ENCODE measurements at places on chromosomes 12 and 14. TPM values are rescaled to one million over a fixed set of nuclear protein-coding genes. Genes with fewer than 3 reads are reported as not detected.

The CDK4 gene
- 47.0 TPM for total RNA-seq

GRCh38 chr12:10716704-10717315 lies 6.3 kb downstream of the YBX3 start:
- H3K27me3 ChIP-seq = no peaks in the 10 kb centered on the region
- no peaks in the 10 kb centered on the region for H3K36me3 ChIP-seq
- H3K4me3 ChIP-seq = no peak overlapping the region
- H3K4me1 ChIP-seq = peaks cover 43% of the 10 kb centered on the region
- H3K27ac ChIP-seq = peak overlapping the region; percentile 69

The CHURC1 gene
- 53.5 TPM for total RNA-seq

The ESPL1 gene
- total RNA-seq = 24.5 TPM

DNA sequence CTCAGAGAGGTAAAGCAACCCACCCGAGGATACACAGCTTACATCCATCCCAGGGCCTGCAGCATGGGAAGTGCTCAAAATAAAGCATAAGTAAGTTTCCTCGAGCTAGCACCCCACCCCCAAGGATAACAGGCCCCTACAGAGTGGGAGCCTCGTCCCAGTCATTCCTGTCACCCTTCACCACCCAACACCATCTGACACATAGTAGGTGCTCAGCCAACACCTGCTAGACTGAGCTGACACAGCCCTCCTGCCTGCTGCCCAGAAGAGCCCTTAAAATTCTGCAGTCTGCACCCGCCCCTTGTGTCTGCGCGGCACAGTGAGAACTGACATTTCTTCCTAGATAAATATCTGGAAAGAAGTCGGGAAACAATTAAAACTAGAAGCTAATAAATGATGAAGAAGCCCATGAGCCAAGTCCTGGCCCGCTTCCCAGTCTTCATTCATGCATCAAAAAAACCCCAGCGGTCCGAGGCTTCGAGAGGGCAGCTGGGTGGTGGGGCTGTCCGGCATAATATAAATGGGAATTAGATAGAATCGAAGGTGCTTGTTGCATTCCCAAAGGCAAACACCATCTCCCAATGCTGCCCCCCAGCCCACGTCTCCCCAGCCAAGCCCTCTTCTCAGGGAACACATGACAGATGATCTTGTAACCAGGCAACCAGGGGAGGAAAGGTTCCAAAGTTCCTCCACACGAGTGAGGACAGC lies 76.2 kb downstream of the BCL11B start:
- no peaks in the 10 kb centered on the region for H3K36me3 ChIP-seq
- no peaks in the 10 kb centered on the region for H3K27me3 ChIP-seq
- no peak overlapping the region for H3K4me3 ChIP-seq
- no peak for DNase-seq
- H3K27ac ChIP-seq = no peak overlapping the region
- H3K4me1 ChIP-seq = peaks cover 4% of the 10 kb centered on the region

The RD3L gene
- total RNA-seq = not detected

GRCh38 chr12:96995861-96996260 lies 88.8 kb downstream of the NEDD1 start:
- no peak overlapping the region for H3K27ac ChIP-seq
- H3K36me3 ChIP-seq = no peaks in the 10 kb centered on the region
- no peaks in the 10 kb centered on the region for H3K27me3 ChIP-seq
- no peak for DNase-seq
- no peak overlapping the region for H3K4me3 ChIP-seq

The HOMEZ gene
- total RNA-seq = 31.7 TPM

DNA sequence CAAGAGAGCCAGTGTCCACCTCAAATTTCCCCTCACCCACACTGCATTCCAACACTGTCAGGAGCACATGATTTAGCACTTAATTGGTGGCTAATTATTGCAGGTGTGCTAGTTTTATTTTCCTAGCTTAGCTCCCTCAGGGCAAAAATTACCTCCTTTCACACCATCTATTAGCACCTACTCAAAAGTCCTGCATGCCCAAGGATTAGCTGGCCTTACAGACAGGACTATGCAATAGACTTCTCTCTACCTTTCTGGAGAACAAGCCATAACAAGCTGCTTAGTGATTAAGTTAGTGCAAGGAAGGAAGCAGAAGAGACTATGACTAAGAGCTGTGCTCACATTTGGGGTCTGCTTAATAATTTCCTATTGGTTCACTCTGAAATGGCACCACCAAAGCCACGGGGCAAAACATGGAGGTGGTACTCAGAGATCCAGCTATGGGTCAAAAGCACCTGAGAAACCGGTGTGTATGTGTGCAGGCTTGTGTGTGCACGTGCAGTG lies 69.5 kb downstream of the STON2 start:
- no peaks in the 10 kb centered on the region for H3K4me1 ChIP-seq
- H3K36me3 ChIP-seq = no peaks in the 10 kb centered on the region
- DNase-seq = no peak
- no peaks in the 10 kb centered on the region for H3K27me3 ChIP-seq
- H3K4me3 ChIP-seq = no peak overlapping the region
- no peak overlapping the region for H3K27ac ChIP-seq

The RHOJ gene
- total RNA-seq = 18.6 TPM

The COQ10A gene
- 26.9 TPM for total RNA-seq

The OR11H7 gene
- total RNA-seq = not detected

DNA sequence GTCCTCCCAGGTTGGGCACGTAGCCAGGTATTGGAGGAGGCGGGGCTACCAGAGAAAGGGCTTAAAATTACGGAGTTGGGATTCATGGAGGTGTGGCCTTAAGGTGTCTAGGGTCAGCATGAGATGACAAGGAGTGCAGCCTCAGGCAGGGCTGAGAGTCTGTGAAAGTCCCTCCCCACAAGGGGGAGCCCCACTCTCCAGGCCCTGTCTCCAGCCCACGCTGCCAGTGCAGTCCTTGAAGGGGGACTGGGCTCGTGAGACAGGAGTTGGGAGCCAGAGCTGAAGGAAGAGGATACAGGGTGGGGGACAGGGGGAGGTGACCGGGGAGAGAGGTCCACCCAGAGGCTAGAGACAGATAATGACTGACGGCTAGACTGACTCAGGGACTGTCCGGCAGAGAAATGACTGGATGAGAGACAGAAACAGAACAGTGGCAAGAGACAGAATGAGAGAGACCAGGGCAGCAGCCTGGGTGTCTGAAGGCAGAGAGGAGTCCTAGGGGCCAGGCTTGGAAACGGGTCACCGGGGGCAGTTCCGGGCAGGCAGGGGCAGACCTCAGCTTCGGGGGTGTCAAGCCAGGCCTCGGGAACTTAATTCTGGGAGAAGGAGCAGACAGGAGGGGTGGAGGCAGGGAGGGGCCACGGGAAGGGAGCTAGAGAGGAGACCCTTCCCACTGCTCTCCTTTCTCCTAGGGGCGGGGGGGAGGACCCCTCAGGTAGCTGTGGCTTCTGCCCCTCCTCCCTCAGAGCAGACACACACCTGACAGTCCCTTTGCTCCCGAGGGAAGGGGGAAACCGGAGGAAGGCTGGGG lies 970 bp downstream of the CDH24 start:
- H3K4me3 ChIP-seq = no peak overlapping the region
- H3K27me3 ChIP-seq = no peaks in the 10 kb centered on the region
- H3K27ac ChIP-seq = no peak overlapping the region
- no peaks in the 10 kb centered on the region for H3K36me3 ChIP-seq
- peaks cover 10% of the 10 kb centered on the region for H3K4me1 ChIP-seq
- DNase-seq = peak; percentile 71

- H3K27me3 ChIP-seq = no peaks in the 10 kb centered on the region
- H3K36me3 ChIP-seq = no peaks in the 10 kb centered on the region
- H3K4me3 ChIP-seq = no peak overlapping the region
- H3K4me1 ChIP-seq = peaks cover 35% of the 10 kb centered on the region
- peak overlapping the region; percentile 51 for H3K27ac ChIP-seq
- no peak for DNase-seq
Observed at GRCh38 chr14:103879118-103879569, 31.8 kb upstream of the PPP1R13B start.

DNA sequence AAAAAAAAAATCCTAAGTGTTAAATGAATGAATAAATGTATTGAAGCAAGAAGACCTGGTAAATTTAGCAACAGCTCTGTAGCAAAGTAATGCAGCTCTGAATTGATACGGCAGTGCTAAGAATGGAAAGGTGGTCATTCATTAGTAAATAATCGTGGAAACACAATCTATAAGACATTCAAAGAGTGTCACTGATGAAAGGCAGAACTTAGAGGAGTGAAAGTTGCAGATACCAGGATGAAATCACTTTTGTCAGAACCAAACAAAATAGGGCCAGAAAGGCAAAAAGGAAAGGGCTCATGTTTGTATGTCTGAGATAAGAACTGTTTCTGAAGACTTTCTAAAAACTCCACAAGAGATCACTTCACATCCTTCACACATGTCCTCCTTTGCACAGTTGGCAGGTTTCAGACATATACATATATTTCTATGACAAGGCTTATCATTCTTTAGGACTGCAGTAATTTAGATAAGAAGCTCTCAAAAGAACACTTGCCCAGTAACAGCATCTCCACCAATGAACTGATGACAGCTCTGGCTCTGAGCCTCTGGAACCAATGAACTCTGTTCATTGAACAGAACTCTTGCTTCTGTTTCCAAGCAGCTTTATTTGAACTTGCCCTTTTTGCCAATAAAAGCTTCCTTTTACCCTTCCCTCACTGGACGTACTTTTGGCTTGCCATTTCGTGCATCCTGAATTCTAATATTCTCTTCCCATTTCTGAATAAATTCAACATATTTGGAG lies 4.2 kb upstream of the LRR1 start:
- H3K36me3 ChIP-seq = no peaks in the 10 kb centered on the region
- H3K27ac ChIP-seq = no peak overlapping the region
- no peak overlapping the region for H3K4me3 ChIP-seq
- no peak for DNase-seq
- H3K27me3 ChIP-seq = no peaks in the 10 kb centered on the region
- no peaks in the 10 kb centered on the region for H3K4me1 ChIP-seq

- peaks cover 9% of the 10 kb centered on the region for H3K4me1 ChIP-seq
- H3K27ac ChIP-seq = no peak overlapping the region
- no peak overlapping the region for H3K4me3 ChIP-seq
- DNase-seq = no peak
- no peaks in the 10 kb centered on the region for H3K27me3 ChIP-seq
- no peaks in the 10 kb centered on the region for H3K36me3 ChIP-seq
Observed at GRCh38 chr14:105495990-105496830, 5.2 kb downstream of the TEDC1 start.

GRCh38 chr12:75751769-75752471 lies 240.5 kb upstream of the KRR1 start:
- H3K27ac ChIP-seq = no peak overlapping the region
- DNase-seq = no peak
- no peaks in the 10 kb centered on the region for H3K4me1 ChIP-seq
- no peaks in the 10 kb centered on the region for H3K27me3 ChIP-seq
- no peaks in the 10 kb centered on the region for H3K36me3 ChIP-seq

DNA sequence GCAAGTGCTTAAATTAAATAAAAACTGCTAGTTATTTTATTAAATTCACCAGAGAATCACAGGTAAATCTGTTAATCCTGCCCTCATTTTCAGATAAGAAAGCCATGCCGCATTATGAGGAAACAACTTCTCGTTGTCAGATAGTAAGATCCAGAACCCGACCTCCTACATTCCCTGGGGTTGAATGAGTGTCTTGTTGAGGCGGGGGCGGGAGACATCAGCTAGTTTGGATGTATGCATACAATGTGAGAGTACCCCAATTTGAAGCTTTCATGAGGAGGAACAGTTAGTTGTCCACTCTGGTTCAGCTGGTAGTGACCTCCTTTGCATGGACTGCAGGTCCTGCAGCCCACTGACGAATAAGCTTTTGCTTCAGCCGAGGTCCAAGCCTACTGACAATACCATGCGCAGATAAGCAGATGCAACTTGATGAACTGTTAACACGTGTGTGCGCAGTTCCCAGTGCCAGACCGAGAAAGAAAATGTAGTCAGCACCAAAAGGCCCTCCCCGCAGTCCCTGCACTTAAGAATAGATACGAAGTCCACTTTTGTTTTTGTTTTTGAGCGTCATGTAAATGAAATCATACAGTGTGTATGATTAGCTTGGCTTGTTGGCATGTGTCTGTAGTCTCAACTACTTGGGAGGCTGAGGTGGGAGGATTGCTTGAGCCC lies 34.9 kb downstream of the EVL start:
- no peak overlapping the region for H3K4me3 ChIP-seq
- no peak overlapping the region for H3K27ac ChIP-seq
- H3K36me3 ChIP-seq = no peaks in the 10 kb centered on the region
- no peaks in the 10 kb centered on the region for H3K27me3 ChIP-seq

The ALDH2 gene
- total RNA-seq = 58.4 TPM

- no peaks in the 10 kb centered on the region for H3K36me3 ChIP-seq
- no peak overlapping the region for H3K4me3 ChIP-seq
- no peak for DNase-seq
- H3K27ac ChIP-seq = no peak overlapping the region
Observed at GRCh38 chr12:132723015-132723763, 12.5 kb downstream of the PGAM5 start.

DNA sequence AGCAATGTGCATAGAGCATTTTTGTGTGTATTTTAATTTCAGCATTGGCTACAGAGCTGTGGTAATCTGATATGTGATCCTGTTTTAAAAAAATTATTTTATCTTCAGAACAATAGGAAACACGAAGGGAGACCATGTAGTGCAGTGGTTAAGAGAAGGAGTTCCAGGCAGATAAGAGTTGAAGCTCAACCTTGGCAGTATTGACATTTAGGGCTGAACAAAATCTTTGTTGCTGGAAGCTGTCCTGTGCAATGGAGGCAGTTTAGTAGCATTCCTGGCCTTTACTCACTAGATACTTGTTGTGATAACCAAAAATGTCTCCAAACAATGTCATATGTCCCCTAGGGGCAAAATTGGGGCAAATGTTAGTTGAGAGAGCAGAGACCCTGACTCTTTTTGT lies 59.2 kb downstream of the CHST11 start:
- H3K27me3 ChIP-seq = no peaks in the 10 kb centered on the region
- H3K27ac ChIP-seq = no peak overlapping the region
- H3K4me1 ChIP-seq = peaks cover 4% of the 10 kb centered on the region

GRCh38 chr12:3252450-3252891 lies 175.3 kb downstream of the TSPAN9 start:
- H3K4me3 ChIP-seq = no peak overlapping the region
- peak; percentile 90 for DNase-seq
- peaks cover 20% of the 10 kb centered on the region for H3K4me1 ChIP-seq
- no peaks in the 10 kb centered on the region for H3K27me3 ChIP-seq
- H3K36me3 ChIP-seq = no peaks in the 10 kb centered on the region

DNA sequence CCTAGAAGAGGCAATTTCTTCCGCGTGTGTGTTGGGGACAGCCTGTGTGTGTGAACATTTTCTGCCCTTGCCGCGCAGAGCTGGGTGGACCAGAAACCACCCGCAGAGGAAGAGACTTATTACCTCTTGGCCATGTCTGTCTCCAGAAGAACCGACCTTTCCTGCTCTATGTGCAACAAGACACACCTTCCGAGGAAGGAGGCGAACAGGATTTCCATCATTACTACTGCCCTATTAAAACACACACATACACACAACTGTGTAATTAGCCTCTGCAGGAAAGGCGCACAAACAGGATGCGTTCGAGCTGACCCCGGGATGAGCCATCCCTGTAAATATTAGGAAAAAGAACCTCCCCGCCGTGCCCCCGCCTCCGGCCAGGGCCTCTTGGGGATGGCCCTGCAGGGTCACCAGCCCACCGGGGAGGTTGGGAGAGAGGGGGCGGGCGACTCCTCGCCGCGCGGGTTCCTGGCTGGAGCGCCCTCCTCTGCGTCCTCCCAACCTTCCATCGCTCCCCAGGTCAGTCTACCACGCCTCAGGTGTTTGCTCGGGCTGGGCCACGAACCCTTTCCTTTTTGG lies 484 bp upstream of the PRKCH start:
- peaks cover 4% of the 10 kb centered on the region for H3K4me1 ChIP-seq
- H3K27ac ChIP-seq = peak overlapping the region; percentile 75

- H3K4me1 ChIP-seq = peaks cover 35% of the 10 kb centered on the region
- no peak overlapping the region for H3K4me3 ChIP-seq
- no peak for DNase-seq
- no peaks in the 10 kb centered on the region for H3K36me3 ChIP-seq
Observed at GRCh38 chr14:73780896-73781295, 66.7 kb upstream of the PNMA1 start.

The ANKS1B gene
- 30.9 TPM for total RNA-seq

The OTX2 gene
- not detected for total RNA-seq

All from testis (tissue), 5 donors.